Activated CD4-positive, alpha-beta T cell treated with anti-CD3 and anti-CD28 coated beads, Interleukin-2, Interleukin-6, amounts not matched to agents 100 ng/mL and 50 ng/mL, durations not matched to agents 16 hours and 8 hours (primary cell): ENCODE measurements at places on chromosomes 6 and 20.

- DNase-seq: no peak
These were observed 255.3 kb upstream of the GJE1 start for GRCh38 chr6:141877275-141877983.

DNA sequence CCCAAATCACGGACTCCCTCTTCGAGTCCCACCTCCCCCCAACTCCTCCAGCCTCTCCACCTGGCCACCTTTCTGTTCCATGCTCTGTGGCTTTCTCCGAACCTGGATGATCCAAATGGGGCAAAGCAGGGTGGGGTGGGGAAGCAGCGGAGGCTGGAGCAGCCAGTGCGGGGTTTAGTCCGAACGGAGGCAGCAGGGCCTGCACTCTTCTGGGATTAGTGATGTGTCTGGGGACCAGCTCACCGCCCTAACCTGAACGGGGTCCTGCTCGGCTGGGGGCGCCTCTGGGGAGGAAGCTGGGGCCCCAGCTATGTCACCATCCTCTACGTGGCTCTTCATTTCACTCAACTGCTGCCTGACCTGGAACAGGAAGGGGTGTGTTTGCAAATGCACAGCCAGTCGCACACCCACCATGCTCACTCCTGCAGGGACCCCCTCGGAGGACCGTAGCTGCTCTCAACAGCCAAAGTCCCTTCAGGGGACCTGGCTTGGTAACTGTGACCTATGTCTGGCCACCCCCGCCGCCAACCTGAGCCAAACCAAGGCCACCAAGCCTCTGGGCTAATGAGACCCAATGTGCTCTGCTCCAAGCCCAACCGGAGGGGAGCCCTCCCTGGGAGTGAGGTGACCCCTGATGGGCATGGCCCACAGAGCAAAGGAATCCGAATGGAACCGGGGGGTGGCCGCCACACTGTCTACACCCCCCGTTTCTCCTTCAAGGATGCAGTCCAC lies 46.8 kb downstream of the DSTN start:
- DNase-seq: no peak

GRCh38 chr6:33694401-33694931 lies 17.0 kb downstream of the UQCC2 start:
- DNase-seq: peak; percentile 84

DNA sequence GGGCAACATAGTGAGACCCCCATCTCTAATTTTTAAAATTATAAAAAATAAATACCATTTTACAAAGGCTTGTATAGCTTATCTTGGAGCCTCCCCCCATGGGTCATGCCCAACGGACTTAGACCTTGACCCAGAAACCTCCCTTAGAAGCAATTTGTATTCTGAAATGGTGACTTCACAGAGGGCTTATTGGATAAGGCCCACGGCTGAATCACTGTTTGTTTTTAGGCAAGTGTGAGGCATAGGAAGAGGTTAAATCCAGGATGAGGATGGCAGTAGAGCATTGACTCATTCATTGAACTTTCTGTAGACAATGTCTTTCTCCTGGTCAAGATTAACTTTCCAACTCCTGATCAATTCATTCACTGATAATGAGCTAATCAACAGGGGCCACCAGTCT lies 6.2 kb upstream of the SNAI1 start:
- DNase-seq: no peak

DNA sequence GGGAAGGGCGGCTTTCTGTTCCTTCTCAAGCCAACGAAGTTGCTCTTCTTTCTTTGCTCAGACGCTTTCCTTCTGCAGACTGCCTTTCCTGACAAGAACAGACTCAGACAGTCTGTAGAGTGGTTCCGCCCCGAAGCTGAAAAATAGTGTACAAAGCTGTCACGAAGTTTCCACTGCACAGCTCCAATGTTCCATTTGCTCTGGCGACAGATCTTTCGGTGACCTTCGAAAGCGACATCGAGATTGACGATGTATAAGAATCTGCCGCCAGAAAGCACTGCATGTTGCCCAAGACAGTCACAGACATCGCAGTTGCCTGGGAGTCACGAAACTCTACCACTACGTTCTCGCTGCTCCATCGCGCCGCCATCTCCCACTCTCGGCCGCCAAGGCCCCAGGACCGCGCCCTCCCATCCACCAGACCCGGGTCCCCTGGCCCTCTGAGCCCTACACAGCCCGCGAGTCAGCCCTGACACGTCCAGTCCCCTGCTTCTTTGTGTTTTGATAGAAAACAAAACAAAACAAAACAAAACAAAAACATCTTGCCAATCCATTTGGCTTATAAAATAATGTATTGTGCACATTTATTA lies 42.1 kb upstream of the ZNF184 start:
- no peak for DNase-seq

DNA sequence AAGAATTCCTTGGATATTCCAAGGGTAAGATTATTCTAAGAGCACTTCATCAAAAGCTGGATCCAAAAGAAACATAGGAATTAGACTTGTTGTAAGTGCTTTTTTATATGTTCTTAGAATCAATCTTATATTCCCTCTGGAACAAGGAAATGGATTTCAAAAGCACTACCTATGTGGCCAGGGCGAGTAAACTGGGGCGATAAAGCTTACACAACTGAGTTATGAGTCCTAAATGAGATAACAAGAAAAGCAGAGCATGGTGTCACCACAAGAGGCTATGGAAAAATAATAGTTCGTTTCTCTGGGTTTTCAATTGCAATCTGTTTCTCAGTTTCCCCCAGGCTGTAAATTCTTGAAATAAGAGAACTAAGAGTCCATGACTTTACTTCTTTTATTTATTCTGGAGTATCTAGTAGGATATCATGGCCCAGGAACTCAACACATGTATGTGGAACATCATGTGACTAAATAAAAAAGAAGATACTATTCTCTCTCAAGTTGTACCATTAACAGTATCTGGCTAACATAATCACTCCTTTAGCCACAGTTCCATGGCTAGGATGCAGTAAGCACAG lies 51.5 kb downstream of the NUDT3 start:
- no peak for DNase-seq

GRCh38 chr6:11315743-11316437 lies 83.4 kb upstream of the NEDD9 start:
- DNase-seq: no peak

DNA sequence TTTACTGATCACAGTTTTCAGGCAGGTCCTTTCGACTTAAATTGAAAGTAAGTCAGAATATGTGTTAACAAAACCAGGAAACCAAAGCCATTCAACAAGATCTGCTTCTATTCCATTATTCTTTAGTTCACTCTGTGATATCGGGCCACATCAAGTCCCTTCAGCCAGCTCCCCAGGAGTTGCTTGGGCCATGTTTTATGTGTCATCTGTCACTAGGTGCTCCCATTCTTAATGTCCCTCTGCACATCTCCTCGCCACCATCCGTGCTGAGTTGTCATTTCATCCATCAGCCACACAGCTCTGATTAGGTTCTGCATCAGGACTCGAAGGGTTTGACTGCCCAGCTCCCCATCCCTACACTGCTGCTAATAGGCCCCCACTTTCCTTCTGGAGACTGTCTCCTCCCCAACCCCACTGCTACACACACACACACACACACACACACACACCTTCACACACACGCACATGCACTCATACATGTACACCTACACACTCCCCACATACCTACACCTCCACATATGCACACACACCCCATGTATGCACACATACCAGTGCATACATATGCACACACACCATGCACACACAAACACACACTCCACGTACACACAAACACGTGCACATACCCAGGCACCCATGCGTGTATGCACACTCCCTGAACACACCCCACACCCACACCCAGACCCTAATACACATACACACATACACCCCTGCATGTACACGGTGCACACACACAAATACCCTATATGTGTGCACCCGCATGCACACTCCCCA lies 143.3 kb upstream of the GMDS start:
- no peak for DNase-seq

- no peak for DNase-seq
These were observed 1.7 kb upstream of the COL9A1 start for GRCh38 chr6:70304616-70305015.

DNA sequence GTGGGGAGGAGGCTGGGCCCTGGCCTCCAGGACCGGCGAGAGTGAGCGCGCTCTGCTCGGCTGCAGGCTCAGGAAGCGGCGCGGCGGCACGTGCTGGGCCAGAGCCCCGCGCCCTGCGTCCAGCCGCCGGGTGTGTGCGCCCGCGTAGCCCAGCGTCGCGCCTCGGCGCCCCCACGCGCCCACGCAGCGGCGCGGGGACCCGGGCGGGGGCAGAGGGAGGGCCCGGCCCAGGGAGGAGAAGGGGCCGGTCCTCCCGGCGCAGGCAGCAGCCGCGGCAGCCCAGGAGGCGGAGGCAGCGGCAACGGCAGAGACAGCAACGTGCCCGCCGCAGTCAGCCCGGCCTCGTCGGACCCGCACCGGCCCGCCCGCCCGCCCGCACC lies at the start of gene EYA2:
Gene EYA2 (plus strand): TSS at position 265 of the 380 bp plus-strand sequence. CDS start 95,168 bp downstream, outside the sequence.
- DNase-seq: no peak
